ENCODE measurements at places on chromosomes 11 and 22.

DNA sequence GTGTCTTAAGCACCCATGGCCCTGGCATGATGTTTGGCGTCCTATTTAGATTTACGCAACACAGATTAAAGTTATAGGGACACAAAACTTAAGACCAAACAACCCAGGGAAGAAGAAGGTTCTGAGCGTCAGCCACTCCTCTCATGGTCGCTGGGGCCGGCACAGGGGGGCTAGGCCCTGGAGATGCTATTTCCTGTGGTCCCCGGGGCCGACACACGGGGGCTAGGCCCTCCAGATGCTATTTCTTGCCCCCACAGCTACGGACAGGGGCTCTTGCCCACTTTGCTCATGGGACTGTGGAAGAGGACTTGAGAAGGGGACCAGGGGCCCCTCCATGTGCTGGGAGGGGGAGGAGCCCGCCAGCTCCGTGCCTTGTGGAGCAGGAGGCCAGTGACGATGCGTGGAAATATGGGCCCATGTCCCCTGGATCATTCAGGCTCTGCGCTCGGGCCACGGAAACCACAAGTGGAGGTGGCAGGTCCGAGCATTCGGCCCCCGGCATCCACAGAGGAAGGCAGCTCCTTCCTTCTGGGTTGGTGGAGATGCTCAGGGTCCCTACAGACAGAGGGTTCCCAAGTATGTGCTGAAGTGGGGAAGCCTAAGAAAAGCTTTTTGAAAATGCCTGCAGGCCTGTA, 711.1 kb downstream of the BRD1 start:
- no peak for DNase-seq

GRCh38 chr11:128707681-128708080, 13.8 kb downstream of the FLI1 start:
- no peak for DNase-seq

GRCh38 chr11:12005476-12005875, 3.0 kb downstream of the DKK3 start:
- peak; percentile 68 for DNase-seq

DNA sequence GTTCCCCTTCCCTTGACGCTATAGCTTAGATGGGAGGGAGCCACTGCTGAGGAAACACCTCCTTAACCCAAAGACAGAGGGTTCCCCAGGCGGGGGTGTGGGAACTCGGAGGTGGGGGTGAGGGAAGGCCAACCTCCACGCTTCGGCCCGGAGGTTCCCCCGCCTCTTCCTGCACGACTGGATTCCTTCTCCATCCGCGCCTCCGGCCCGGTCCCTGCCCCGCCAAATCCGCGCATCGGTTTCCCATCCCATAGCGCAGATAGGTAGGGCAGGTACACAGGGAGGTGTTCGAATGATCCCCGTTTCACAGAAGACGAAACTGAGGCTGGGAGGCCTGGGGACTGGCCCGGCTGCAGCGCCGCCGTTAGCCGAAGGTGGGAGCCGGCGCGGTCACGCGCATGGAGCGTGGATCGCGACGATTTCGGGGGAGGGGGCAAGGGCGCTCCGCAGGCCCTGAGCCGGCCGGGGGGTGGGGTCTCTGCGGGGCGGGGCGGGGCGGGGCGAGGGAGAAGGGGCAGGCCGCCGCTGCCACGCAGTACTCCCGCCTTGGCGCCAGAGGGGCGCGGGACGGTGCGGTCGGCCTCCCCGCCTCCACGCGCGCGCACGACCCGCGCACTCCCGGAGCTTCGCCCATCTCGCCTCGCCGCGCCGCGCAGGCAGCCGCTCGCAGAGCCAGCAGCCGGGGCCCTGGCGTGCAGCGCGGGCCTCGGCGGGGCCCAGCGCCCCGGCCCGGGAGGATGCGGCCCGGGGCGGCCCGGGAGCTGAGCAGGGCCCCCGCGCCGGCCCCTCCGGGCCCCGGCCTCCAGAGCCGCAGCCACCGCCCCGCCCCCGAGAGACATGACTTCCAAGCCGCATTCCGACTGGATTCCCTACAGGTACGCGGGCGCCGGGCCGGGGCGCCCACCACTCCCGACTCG, at the start of gene TUB:
Gene TUB (plus strand): TSS at position 538 of the 917 bp plus-strand sequence. CDS start 300 bp downstream, at position 838.
- no peak for DNase-seq

DNA sequence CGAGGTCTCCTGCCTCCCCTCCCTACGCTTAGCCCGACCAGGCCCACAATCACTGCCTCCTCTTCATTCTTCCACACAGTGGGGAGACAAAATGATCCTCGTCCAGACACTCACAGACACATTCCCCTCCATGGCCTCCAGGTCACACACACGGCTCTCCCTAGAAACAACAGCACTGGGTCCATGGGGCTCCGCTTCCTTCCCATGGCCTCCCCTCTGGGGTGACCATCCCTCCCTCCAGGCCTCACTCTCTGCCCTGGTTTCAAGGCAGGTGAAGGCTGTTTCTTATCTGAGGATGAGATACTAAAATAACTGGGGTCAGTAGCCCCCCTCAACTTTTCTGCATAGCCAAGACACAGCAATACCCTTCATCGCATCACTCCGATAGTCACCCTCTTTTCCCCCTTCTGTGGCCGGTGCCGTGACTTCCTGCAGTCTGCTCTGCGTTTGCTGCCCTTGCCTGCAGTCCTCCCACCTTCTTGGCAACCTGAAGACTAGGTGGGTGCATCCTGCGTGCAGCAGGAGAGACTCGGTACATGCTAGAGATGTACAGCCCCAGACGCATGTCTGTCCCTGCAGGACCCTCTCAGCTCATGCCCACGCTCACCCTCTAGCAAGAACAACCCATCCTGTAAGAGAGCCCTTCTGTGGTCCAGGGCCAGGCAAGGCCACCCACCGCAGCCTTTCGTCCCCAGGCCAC, 55.8 kb downstream of the CD6 start:
- DNase-seq = no peak
